Mesenchymal stem cell (in vitro differentiated cells and primary cell): ENCODE measurements at places on chromosomes 16 and 17.
A peak's percentile ranks its signal among the peaks of the same experiment; 100 is the strongest.

DNA sequence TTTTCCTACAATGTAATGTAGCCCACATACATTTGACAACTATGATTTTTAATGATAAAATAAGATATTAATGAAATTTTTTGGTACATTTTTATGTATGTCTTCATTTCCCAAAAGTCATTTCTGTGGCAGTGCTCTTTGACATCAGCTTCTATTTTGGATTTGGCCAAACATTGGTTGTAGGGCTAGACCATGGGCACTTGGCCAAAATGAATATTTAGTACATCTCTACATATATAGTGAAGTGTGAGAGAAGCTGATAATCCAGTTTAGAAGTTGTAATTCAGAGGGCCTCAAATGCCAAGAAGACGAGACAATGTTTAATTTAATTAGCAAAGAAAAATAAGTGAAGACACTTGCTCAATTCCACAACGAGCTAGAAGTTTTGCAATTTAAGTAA lies 724.9 kb upstream of the SOX9 start:
- no peak overlapping the region for H3K27ac ChIP-seq
- H3K4me3 ChIP-seq: no peak overlapping the region
- no peaks in the 10 kb centered on the region for H3K36me3 ChIP-seq
- no peaks in the 10 kb centered on the region for H3K27me3 ChIP-seq

- no peak overlapping the region for H3K4me3 ChIP-seq
- H3K27ac ChIP-seq: no peak overlapping the region
- H3K4me1 ChIP-seq: no peaks in the 10 kb centered on the region
Observed at GRCh38 chr16:80511824-80512592, 28.8 kb upstream of the DYNLRB2 start.

DNA sequence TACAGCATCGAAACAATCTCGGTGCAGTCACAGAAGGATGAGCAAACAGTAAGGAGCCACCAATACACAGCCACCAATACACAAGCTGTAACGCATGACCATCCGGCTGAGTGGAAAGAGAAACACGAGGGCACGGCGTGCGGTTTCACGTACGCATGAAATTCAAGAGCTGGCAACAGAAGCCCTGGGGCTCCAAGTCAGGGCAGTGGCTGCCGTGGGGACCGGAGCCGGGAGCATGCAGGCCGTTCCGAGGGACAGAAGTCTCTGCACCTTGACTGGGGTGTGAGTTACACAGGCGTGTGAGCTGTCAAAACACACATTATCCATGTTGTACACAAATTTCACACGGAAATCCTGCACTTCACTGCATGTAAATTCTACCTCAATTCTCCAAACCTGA lies 50.6 kb upstream of the METRNL start:
- H3K4me1 ChIP-seq: no peaks in the 10 kb centered on the region
- no peak overlapping the region for H3K27ac ChIP-seq
- H3K27me3 ChIP-seq: no peaks in the 10 kb centered on the region
- DNase-seq: no peak
- no peak overlapping the region for H3K4me3 ChIP-seq

GRCh38 chr16:85461022-85461813 lies 151.9 kb upstream of the GSE1 start:
- H3K27me3 ChIP-seq: peaks cover 8% of the 10 kb centered on the region
- no peak overlapping the region for H3K4me3 ChIP-seq
- no peaks in the 10 kb centered on the region for H3K36me3 ChIP-seq

GRCh38 chr17:73754886-73755400 lies 110.7 kb upstream of the SDK2 start:
- H3K4me3 ChIP-seq: no peak overlapping the region
- H3K27me3 ChIP-seq: peaks cover 81% of the 10 kb centered on the region
- H3K36me3 ChIP-seq: no peaks in the 10 kb centered on the region

DNA sequence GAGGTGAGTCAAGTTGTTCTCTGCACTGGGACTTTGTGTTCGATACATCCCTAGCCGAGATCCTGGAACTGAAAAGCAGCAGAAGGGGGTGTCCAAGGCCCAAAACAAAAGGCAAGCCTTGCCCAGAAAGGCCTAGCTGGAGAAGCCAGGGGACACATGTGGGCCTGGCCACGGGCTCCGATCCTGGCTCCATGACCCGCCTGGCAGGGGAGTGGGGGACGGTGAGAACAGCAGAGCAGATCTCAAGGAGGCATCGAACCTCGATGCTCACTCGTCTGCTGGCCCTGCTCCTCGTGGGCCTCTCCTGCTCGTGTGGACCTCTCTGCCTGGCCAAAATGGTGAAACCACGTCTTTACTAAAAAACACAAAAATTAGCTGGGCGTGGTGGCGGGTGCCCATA lies 8.9 kb downstream of the CCNF start:
- peaks cover 53% of the 10 kb centered on the region for H3K36me3 ChIP-seq
- H3K27me3 ChIP-seq: no peaks in the 10 kb centered on the region
- no peak for DNase-seq
- no peaks in the 10 kb centered on the region for H3K4me1 ChIP-seq
- no peak overlapping the region for H3K27ac ChIP-seq

GRCh38 chr16:3121851-3122467 lies 9.6 kb downstream of the ZNF205 start:
- no peaks in the 10 kb centered on the region for H3K27me3 ChIP-seq
- no peak for DNase-seq
- peaks cover 49% of the 10 kb centered on the region for H3K36me3 ChIP-seq

DNA sequence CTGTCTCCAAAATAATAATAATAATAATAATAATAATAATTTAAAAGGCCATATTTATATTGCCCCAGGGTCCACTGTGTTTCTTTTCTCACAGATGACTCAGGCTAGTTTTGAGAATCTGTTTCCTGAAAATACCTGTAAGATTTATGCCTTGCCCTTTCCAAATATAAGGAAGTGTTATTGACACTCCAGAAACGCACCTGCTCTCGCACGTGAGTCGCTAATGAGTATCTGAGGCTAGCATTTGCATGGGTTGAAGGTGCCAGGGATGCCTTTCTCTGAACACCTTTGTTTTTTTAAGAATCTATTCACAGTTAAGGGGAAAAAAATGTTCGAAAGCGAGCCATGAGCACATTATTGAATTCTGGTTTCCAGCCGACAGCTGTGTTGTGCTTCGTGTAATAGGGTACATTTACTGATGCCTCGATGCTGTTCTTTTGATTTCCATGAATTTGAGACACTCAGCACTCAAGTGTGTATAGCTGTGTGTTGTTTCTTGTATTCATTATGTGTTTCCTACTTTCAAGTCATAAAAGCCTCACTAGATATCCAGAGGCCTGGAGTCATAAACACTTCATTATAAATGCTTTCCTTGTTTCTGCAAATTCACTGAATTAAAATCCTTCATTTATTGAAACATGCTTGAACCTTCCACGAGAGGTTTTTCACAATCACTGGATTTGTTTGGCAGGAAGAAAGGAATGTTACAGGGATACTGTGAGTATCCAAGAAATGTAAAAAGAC lies 45.0 kb upstream of the NOL11 start:
- no peak overlapping the region for H3K27ac ChIP-seq
- no peaks in the 10 kb centered on the region for H3K27me3 ChIP-seq
- no peaks in the 10 kb centered on the region for H3K4me1 ChIP-seq
- H3K36me3 ChIP-seq: no peaks in the 10 kb centered on the region
- DNase-seq: no peak
- H3K4me3 ChIP-seq: no peak overlapping the region

DNA sequence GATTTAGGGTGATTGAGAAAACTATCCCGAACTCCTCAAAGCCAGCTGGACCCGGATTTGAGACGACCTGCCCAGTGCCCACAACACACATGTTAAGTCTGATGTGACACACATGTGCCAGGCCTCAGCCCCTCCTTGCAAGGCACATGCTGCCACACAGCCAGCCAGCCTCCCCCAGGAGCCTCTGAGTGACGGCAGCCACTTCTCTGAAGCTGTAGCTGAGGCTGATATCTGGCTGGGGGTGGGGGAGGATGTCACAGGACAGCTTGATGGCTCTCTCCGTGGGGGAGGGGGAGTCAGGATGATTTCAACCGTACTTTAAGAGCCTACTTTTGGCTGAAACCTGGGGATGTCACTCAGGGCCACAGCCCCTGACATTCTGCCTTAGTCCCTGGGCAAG lies 40.9 kb downstream of the SRCIN1 start:
- H3K27me3 ChIP-seq: peaks cover 92% of the 10 kb centered on the region
- no peak for DNase-seq
- peaks cover 4% of the 10 kb centered on the region for H3K4me1 ChIP-seq
- H3K4me3 ChIP-seq: no peak overlapping the region

- no peaks in the 10 kb centered on the region for H3K4me1 ChIP-seq
- no peak overlapping the region for H3K27ac ChIP-seq
- DNase-seq: no peak
- no peaks in the 10 kb centered on the region for H3K36me3 ChIP-seq
- no peaks in the 10 kb centered on the region for H3K27me3 ChIP-seq
Observed at GRCh38 chr16:25614716-25615265, 77.0 kb upstream of the HS3ST4 start.

DNA sequence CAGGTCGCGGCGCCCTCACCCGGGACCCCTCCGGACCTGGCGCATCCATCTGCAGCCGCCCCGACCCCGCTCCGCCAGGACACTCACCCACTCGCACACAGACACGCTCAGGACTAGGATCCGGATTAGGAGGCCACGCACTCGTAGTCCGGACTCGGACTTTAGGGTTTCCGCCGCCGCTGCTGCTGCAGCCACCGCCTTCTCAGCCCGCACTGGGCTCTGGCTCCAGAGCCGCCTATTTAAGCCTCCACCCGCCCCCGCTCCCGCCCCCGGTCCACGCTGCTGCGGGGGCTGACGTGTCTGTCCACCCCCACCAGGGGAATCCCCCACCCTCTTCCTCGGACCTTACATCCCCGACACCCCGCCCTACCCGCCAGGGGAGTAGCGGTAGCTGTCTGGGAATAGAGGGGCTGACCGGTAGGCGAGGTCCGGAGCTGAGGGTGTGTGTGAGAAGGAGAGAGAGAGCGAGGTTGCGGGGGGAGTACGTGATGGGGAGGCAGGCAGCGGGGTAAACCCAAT lies at the start of gene RRAD:
TSS of gene RRAD (minus strand) at position 214 of the 519 bp plus-strand sequence. CDS start 356 bp downstream, outside the sequence.
- peaks cover 52% of the 10 kb centered on the region for H3K4me1 ChIP-seq
- no peak within 1 kb of the TSS for H3K27ac ChIP-seq
- peaks cover 28% of the 10 kb centered on the region for H3K27me3 ChIP-seq
- peak within 1 kb of the TSS; percentile 70 for H3K4me3 ChIP-seq

DNA sequence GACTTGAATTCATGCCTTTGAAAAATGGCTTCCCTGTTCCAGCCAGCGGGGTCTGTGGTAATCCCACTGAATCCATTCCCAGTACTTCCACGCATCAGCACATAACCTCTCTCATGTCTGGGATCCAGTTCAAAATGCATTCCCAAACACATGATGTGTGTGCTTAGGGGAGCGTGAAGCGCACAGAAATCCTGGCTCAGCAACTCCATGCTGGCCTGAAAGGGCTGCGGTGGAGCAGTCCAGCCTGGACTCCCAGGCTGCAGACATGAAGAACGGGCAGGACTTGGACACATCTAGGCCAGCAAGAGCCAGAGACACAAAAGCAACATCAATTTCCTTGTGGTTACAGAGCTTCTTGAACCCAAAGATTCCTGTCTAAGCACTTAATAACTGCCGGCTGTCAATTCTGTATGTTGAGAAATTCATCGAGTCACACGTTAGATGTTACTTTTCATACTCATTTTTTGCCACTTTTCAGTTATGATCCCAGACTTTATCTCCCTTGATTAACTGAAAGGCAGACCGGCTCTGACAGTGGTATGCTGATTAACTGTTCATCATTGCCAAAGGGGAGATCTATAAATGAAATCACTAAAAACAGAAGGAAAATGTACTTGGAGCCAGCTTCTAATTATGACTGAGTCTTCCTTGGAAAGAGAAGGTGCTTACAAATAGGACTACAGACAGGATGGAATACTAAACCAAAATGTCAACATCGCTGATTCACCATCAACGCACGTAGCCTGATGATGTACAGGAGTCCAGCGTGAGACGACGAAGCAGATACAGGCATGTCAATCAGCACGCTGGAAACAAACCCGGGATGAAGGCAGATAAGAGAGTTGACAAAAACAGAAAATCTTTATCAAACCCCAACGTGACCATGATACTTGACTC lies 23.0 kb downstream of the NSMCE1 start:
- no peak overlapping the region for H3K4me3 ChIP-seq
- H3K4me1 ChIP-seq: peaks cover 35% of the 10 kb centered on the region
- no peaks in the 10 kb centered on the region for H3K27me3 ChIP-seq
- DNase-seq: peak; percentile 96

DNA sequence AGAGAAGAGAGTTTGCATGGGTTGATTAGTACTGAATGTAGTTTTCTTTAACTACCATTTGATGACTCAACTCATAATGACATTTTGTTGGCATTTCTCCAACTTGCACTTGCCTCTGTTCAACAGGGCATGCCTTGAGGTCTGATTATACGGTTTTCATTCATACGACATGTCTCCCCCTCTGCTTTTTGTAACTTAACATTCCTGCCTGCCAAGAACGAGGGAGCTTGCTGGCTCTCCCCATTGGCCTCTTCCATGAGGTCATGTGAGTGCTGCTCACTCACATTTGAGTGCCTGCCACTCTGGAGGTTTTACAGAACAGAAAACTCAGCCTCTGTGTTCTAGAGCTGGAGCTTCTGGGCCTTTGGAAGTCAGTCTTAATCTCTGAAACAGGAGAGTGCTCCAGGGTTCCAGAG lies 19.7 kb downstream of the MAP2K6 start:
- H3K27me3 ChIP-seq: no peaks in the 10 kb centered on the region
- H3K36me3 ChIP-seq: no peaks in the 10 kb centered on the region
- H3K4me1 ChIP-seq: peaks cover 4% of the 10 kb centered on the region
- H3K4me3 ChIP-seq: no peak overlapping the region
- DNase-seq: peak; percentile 69

DNA sequence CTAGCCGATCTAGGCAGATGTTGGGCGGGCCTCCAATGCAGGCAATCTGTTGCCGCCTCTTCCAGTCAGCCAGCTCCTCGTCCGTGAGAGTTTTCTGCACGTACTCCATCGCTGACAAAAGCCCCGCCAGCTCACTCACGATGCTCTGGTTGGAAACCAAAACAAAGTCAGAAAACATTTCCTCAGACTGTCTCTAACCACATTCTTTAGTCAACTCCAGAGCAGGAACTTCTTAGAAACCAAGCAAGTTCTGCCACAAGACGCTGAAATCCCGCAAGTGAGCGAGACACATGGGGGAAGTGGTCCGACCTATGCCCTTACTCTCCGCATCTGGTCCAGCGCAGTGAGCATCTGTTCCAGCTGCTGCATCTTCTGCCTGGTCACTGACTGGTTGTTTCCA lies 49.1 kb downstream of the STAT5A start:
- peaks cover 91% of the 10 kb centered on the region for H3K36me3 ChIP-seq
- no peak overlapping the region for H3K27ac ChIP-seq
- H3K27me3 ChIP-seq: no peaks in the 10 kb centered on the region
- no peak overlapping the region for H3K4me3 ChIP-seq

- no peaks in the 10 kb centered on the region for H3K36me3 ChIP-seq
- H3K27ac ChIP-seq: no peak overlapping the region
- no peak overlapping the region for H3K4me3 ChIP-seq
- no peak for DNase-seq
- H3K4me1 ChIP-seq: peaks cover 15% of the 10 kb centered on the region
- peaks cover 14% of the 10 kb centered on the region for H3K27me3 ChIP-seq
Observed at GRCh38 chr17:7544911-7545310, 3.9 kb upstream of the TNFSF12 start.

GRCh38 chr17:56592487-56593085 lies 913 bp upstream of the NOG start:
- H3K27ac ChIP-seq: no peak overlapping the region
- peak overlapping the region; percentile 72 for H3K4me3 ChIP-seq
- H3K27me3 ChIP-seq: peaks cover 46% of the 10 kb centered on the region
- peak; percentile 82 for DNase-seq
- peaks cover 34% of the 10 kb centered on the region for H3K4me1 ChIP-seq

- H3K4me3 ChIP-seq: no peak overlapping the region
- H3K27ac ChIP-seq: no peak overlapping the region
- no peaks in the 10 kb centered on the region for H3K36me3 ChIP-seq
- H3K27me3 ChIP-seq: no peaks in the 10 kb centered on the region
- no peaks in the 10 kb centered on the region for H3K4me1 ChIP-seq
Observed at GRCh38 chr16:79110242-79110641, 490.3 kb downstream of the MAF start.

- H3K4me1 ChIP-seq: peaks cover 3% of the 10 kb centered on the region
- peak; percentile 80 for DNase-seq
- no peak overlapping the region for H3K4me3 ChIP-seq
- H3K36me3 ChIP-seq: no peaks in the 10 kb centered on the region
Observed at GRCh38 chr16:66275775-66276428, 90.6 kb upstream of the CDH5 start.
